ENCODE measurements at places on chromosomes 7 and 10.

DNA sequence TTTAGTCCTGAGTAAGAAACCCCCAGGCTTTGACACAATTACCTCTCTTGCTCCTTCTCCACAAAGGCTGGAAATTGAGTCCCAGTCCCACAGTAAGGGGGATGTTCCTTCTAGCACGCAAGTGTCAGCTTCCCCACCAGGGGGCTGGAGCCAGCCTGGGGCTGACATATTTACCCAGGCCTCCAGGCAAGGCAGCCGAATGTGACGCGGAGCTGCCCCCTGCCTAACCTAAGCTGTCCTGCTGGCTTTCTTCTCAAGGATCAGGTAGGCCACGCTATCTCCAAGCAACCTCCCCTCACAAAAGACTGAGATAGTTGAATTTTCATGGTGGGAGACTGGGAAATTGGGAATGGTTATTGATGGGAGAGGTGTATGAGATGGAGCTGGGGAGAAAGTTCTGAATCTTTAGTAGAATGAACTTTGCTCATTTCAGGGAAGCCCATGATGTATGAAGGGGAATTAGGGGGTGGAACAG, 19.2 kb upstream of the BMPER start:
- DNase-seq, result no peak

- no peak for DNase-seq
These were observed 88.7 kb upstream of the ZWINT start for GRCh38 chr10:56449770-56450169.

DNA sequence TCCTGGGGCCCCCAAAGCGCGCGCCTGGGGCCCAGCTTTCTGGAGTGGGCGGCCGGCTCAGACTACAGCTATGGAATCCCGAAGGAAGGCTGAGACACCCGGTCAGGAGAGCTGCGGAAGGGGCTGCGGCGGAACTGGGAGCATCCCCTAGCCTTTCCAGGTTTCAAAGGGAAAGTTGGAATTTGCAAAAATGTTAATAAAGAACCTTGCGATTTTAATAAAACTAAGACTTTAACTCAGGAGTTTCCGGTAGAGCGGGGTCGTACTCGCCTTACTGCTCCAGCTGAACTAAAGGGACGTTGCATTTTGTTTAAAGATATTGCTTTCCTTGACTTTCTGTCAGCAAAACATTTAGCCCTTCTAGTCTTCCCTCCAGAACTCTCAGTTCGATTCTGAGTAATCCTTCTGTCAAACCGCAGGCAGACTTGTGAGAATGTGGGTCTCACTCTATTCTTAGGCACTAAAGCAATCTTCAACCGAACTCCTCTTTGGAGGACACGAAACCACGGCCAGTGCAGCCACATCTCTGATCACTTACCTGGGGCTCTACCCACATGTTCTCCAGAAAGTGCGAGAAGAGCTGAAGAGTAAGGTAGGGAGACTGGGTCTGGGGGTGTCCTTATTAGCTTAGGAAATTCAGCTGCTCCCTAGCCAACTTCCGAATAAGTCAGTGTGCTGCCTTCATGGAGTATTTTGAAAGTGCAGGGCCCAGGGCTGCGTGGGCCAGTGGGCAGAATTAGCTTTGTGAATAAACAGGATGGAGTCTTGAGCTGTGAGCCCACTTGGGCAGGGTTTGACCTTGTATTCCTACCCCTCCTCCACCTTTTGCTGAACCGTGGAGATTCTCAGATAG, 1.9 kb downstream of the CYP26A1 start:
- DNase-seq, result no peak

- DNase-seq, result no peak
These were observed 634 bp upstream of the OR9A4 start for GRCh38 chr7:141915565-141915964.

GRCh38 chr10:59995862-59996261, 89.5 kb upstream of the CCDC6 start:
- no peak for DNase-seq

DNA sequence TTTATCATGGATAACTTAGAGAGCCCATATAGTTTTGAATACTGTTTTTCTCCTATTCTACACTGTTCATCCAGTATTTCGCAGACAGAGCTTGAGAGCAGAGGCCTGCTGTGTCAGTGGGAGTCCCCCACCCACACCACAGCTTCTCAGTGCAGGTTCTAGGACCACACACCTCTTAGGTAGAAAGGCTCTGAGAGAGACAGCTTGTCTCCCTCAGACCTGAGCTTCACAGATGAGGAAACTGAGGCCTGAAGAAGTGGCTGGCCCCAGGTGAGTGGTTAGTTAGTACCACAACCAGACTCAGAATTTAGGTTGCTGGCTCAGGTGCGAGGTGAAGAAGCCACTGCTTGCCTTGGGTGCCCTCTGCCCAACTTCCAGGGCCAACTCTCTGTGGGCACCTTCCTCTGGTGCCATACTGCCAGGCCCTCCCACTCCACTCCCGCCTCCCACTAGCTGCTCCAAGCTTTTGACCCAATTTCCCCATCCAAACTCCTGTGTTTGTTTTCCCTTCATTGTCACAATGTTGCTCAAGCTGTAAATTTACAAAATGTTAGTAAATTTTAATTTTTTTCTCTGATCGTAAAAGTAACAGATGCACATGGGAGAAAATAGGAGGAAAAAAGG, 7.6 kb upstream of the HILPDA start:
- no peak for DNase-seq
